HTR-8/SVneo (cell line): ENCODE measurements at places on chromosomes 6 and 20.

DNA sequence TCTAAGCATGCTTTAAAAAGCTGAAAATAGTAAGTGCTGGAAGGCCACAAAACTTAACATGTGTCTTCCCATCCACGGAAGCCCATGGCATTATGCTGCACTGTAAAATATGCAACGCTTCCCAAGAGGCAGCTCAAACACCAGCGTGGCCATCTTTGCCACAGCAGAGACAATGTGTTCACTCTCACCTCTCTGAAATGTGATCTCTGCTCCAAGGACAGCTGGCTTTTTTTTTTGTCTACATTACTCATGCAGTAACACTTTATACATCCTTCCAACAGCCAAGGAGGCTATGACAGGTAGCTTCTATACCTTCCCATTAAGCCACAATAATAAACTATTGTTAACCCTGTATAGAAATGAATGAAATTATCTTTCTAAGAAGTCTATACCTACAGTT lies 49.2 kb downstream of the BLOC1S5 start:
- no peak for DNase-seq

DNA sequence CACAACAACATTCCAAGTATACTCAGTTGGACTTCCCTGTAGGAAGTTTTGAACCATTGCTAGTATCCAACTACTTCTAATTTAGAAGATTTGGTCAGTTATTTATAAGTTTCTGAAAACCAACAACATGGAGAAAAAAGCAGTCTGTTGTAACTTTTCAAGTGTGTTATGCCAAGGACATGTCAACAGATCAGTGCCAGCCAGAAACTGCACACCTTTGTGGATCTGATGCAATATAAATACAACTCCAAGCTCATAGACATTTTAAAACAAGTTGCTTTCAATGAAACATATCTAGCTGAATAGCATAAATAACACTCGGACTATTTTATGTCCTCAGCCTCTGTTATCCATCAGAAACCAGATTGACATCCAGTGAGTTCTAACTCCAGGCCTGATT lies 58.3 kb upstream of the CARMIL1 start:
- no peak for DNase-seq

- DNase-seq, result no peak
Measured at GRCh38 chr6:40347571-40348011, 239.6 kb downstream of the LRFN2 start.

DNA sequence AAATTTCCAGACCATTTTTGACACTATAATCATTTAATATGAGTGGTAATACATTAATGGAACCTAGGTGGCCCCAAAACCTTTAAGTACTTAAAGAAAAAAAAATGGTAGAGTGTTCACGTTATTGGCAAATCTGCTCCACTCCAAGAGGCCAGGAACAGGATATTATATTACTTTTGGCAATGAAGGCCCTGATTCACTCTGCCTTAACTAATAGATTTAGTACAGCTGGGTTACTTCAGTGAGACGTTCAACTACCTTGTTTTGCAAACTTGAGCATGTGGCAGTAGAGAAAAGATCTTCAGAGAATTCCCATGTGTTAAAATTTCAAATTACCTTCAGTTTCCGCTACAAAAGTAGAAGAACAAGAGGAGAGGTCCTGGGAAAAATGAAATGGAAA lies 12.8 kb downstream of the ADNP start:
- no peak for DNase-seq

GRCh38 chr20:44683263-44684046 lies 31.7 kb upstream of the CCN5 start:
- peak; percentile 96 for DNase-seq
